ENCODE measurements at places on chromosomes 7 and 10.
A peak's percentile ranks its signal among the peaks of the same experiment; 100 is the strongest.

- DNase-seq = no peak
Measured at GRCh38 chr7:48667407-48667806, 256.9 kb upstream of the CDC14C start.

GRCh38 chr7:135758531-135758932 is 9.9 kb upstream of the FAM180A start:
- DNase-seq = peak; percentile 72

- DNase-seq = no peak
Measured at GRCh38 chr7:550881-551614, 31.4 kb upstream of the PDGFA start.

- DNase-seq = no peak
Measured at GRCh38 chr10:132989476-132990415, 47.4 kb upstream of the CFAP46 start.

DNA sequence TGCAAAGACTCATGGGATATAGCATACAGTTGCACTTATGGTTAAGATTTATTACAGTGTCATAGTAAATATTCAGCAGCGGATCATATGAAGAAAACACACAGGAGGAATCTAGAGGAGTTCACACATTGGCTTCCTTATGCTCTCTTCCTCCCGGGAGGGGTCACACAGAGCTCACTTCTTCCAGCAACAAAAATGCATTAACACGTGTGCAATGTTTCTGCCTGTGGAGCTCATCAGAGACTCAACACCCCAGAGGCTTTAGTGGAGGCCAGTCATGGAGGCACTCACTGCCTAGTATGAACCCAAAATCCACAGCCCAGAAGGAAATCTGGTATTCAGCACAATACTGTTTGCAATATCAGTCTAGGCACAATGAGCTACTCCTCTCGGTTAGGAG is 202.8 kb upstream of the PRSS1 start:
- no peak for DNase-seq

GRCh38 chr7:24979470-24979862 is 512 bp downstream of the OSBPL3 start:
- DNase-seq = peak; percentile 76

DNA sequence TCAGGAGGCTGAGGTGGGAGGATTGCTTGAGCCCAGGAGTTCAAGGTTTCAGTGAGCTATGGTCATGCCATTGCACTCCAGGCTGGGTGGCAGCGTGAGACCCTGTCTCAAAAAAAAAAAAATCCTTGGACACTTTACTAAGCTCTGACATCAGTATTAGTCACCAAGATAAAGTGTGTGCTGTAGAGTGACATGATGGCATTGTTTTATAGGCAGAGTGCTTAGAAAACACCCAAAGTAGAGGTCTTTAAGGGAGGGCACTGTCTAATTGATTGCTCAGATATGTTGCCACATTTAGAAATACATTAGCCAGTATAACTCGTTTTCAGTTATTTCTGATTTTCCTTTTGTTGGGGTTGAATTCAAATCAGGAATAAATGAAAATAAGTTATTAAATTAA is 235.9 kb downstream of the REEP3 start:
- DNase-seq = no peak

DNA sequence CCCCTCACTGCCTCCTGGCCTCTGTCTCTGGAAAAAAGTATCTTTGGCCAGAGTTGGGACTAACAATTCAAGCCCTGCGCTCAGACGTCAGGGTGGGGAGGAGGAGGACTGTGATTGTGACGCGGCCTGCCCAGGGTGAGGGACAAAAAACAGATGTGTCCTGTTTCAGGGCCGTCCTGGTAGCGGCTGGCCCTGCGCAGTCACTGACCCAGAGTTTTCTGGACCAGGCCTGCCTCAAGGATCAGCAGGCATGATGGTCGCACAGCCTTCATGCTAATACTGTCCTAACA is 110.1 kb downstream of the CYTH3 start:
- DNase-seq = no peak

GRCh38 chr7:135414850-135415439 is 95.0 kb downstream of the CNOT4 start:
- DNase-seq = peak; percentile 66

DNA sequence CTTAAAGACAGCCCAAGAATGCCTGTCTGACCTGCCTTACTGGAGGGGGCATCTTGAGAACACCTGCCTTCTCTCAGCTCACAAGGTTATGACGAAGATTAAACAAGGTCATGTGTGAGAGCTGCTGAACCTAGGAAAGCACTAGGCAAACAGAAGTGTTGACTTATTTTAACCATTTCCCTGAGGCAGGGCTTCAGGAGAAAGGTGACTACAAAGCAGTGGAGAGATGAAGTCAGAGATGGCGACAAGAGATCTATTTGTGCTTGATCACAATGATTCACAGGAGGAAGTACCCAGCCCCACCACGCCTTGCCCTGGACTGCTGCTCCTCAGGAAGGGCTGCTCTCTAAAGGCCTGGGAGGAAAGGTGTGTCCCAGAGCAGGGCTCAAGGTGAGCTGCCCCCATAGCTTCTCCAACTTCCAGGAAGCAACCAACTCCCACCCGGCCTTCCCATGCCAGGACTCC is 27.8 kb downstream of the STN1 start:
- no peak for DNase-seq

DNA sequence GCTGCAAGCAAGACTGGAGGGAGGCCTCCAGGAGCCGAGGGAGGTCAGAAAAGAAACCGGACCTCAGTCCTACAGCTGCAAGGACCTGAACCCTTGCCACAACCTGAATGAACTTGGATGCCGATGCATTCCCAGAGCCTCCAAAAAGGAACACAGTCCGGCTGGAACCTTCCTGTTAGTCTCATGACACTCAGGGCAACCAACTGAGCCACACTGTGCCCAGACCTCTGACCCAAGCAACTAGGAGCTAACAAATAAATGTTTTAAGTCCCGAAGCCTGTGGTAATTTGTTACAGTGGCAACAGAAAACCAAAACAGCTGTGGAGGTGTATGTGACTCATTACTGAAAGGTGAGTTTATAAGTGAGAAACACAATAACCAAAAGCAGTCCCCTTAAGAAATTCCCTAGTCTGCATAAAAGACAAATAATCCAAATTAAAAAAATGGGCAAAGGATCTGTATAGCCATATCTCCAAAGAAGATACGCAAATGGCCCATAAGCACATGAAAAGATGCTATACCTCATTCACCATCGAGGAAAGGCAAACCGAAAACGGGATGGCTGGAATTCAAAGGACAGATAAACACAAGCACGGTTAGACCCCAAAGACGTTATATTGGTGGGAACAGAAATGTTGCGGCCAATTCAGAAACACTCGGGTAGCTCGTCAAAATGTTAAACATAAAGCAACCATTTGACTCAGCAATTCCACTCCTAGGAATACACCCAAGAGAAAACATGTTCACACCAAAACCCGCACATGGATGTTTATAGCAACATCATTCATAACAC is 24.8 kb downstream of the GNA12 start:
- DNase-seq = no peak

DNA sequence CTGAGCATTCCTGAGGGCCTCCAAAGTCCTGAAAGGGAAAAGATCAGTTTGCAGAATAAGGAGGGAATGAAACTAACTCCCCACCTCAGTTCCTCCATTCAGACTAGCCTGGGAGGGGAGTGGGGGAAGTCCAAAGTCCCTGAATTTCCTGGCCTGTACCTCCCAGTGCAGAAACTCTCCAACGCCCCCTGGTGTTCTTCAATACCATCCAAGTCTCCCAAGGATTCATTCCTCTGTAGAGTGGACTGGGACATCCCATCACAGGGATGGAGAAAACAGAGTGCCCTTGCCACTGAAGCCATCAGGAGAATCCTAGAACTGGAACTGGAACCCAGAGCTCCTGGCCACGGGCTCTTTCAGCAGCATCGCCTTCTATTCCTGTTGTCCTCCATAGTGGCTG is 1.6 kb upstream of the COL13A1 start:
- peak; percentile 56 for DNase-seq

DNA sequence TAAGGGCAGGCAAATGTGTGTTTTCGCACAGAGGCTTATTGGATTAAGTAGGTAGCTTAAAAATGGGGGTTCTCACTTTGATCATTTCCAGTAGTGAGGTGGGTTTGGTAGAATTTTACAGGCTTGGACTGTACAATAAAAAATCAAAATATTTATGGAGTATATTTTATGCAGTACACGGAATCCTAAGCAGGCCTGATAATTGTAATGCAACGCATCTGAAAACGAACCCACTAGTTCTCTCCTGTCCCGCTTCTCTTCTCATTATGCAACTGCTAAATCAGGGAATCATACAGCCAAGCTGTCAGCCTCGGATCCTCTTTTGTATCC is 377 bp upstream of the POLR1F start:
- no peak for DNase-seq

DNA sequence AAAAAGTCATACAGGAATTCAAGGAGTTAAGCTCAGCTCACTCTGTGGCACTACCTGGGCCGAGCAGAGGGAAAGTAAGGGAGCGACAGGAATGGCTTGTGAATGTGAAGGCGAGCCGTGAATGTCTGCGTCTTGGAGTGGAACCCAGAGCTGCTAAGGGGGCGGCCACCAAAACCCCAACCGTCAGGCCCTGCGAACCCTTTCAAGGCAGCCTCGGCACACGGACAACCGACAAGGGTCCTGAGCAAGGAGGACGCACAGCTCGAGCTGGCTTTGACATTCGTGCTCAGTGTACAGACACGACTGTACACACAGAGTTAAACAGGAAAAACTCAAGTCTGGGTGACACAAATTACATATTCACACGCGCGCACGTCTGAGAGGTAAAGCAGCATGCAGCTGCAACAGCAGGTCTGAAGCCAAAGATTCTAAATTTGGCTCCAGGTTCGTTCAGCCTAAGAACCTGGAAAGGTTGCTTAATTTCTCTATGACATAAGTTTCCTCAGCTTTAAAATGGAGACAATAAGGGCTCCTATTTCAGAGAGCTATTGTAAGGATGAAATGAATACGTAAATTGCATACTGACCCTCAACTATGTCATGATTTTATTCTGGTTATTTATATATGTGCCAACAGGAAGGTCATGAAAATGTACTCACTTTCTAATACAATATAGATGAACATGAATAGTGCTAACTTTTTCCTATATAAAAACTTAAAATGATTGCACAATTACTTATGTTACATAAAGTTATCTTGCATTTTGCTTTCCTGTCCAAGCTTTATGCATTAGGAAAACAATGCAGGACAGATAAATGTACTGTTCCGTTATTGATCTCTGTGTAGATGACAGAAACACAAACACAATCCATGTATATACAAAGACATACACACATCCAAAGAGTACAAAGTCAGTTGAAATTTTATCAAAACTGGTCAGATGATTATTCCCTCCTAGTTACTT is 192.9 kb downstream of the ZMYND11 start:
- no peak for DNase-seq

- DNase-seq = no peak
Measured at GRCh38 chr7:73967832-73968290, 60.1 kb upstream of the ELN start.

DNA sequence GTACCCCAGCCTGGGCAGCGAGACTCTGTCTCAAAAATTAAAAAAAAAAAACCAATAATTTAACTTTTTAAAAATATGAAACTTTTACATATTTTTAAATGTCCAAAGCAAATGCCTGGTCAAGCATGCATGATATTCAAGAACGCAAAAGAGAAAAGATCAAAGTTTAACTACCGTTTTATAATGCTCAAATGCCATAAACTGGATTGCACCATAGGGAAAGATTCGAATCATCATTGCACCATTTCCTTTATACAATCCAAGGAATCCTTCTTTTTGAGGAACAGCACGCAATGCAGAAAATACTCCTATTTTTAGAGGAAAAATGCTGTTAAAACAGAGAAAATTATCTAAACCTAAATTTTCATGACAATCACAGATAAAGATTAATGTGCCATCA is 20.9 kb downstream of the SLC25A16 start:
- no peak for DNase-seq

- no peak for DNase-seq
Measured at GRCh38 chr7:47089068-47089417, 492.9 kb downstream of the TNS3 start.

GRCh38 chr10:78906734-78907390 is 161.9 kb upstream of the ZMIZ1 start:
- no peak for DNase-seq

GRCh38 chr10:97584060-97584797 is at the start of gene HOGA1:
Gene HOGA1, plus strand, starts transcription at chr10:97584389. Its CDS starts 315 bp downstream, at chr10:97584704.
- DNase-seq = peak; percentile 71

GRCh38 chr10:85458324-85458723 is 908.3 kb downstream of the GRID1 start:
- no peak for DNase-seq

DNA sequence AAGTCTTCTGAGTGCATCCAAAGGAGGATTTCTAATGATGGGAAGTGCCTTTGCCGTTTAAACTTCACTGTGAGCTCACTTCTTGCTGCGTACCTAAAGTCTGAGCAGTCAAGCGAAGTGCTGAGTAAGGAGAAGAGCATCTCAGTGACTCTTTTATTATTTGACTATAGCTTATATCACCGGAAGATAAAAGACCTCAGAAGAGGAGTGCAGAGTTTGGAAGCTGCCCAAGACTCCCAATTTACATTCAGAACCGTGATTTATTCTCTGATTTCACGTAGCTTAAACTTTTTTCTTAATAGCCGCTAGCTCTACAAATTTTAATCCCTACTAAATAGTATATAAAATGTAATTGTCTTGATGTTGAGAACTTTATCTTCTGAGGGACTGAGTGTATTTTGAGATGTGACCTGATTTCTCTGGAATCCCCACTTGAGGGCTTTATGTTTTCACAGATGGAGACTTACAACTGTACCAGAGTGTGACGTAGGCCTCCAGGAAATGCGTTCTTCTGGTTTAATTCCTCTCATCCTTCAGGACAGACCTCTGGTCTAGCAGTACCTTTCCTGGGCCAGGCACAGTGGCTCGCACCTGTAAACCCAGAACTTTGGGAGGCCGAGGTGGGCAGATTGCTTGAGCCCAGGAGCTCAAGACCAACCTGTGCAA is 51.1 kb downstream of the CAMK1D start:
- DNase-seq = no peak

DNA sequence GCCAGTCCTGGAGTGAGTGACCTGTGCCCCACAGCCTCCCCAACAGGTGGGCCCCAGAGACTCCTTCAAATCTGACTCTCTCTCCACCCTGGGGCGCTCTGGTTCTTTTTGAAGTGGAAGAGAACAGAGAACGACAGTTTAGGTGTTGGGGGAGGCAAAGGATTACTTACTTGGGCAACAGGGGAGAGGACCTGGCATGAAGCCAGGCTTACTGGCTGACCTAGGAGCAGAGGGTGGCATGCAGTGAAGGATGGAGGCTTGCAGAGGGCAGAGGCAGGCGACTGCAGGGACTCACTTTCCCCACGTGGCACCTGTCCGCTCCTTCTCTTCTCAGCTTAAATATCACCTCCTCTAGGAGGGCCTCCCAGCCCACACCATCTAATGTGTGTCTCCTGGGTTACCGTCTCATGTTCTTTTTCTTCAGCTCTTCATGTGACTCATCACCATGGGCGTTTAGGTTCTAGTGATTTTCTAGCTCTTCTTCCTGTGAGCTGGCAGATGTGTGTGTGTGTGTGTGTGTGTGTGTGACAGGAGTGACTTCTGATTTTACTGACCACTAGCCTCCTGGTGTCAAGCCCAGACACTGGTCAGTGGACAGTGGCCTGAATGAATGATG is 15.5 kb downstream of the LZTS2 start:
- peak; percentile 88 for DNase-seq

GRCh38 chr10:126171555-126171954 is 216.7 kb downstream of the ADAM12 start:
- peak; percentile 97 for DNase-seq
